ENCODE measurements at places on chromosomes 1 and 21.

DNA sequence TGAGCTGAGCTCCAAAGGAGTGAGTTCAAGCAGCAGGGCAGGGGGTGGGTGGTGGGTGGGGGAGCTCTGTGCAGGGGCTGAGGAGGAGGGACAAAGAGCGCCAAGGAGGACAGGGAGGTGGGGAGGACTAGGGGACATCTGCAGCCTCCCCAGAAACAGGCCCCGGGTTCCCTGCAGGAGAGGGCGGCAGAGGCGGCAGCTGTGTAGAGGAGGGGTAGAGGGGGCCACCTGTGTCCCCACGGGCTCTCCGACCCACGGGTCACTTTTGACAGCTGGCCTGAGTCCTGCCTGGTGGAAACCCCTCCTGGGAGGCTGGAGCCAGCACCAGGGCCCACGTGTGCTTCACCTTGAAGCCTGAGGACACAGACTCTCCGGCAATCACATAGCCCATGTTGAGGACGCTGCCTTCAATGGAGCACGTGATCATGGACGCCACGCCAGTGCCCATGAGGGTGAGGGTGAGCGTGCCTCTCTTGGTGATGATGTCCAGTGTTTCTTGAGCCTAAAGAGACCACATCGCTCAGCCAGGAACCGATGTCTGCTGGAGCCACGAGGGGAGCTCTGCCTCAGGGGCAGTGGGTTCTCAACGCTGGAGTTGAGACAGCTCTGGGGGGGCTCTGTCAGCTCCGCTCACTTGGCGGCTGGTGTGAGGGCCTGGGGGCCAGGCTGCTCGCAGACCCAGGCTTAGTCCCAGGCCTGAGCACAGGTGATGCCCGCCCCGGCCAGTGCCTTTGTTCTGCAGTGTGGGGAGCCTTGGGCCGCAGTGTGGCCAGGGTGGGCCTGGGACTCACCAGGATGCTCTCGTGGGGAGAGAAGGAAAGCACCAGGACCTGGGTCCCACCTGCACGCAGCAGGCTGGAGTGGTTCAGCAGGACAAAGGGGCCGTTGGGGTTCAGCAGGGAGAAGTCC is 6.6 kb upstream of the TMEM52 start:
- DNase-seq = peak; percentile 43

DNA sequence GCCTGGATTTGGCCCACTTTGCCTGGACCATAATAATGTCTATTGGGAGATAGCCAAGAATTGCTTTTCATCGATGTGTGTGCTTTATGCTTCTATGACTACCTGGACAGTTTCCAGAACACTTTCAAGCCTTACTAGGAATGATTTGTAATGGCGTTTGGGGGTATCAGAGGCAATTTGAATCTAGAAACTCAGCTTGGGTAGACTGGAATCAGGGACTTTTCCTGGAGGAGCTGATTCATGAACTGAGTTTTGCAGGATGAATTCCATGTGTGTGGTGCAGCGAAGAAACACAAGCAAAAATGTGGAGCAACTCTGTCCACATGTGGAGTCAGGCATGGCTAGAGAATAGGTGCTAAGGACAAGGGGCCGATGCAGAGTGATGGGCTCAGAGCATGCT is 11.9 kb upstream of the TMEM61 start:
- no peak for DNase-seq

- DNase-seq = peak; percentile 74
Measured at GRCh38 chr1:205504311-205505075, at the start of gene CDK18. Gene CDK18, plus strand, starts transcription at chr1:205504669. Its CDS starts 18,499 bp downstream, at chr1:205523168.

GRCh38 chr1:67053785-67054772 is at the start of gene SLC35D1:
Gene SLC35D1, minus strand, starts transcription at chr1:67054148. Its CDS starts 135 bp downstream, at chr1:67054013.
- peak; percentile 82 for DNase-seq

GRCh38 chr1:54028306-54029251 is 10.6 kb upstream of the LDLRAD1 start:
- no peak for DNase-seq

DNA sequence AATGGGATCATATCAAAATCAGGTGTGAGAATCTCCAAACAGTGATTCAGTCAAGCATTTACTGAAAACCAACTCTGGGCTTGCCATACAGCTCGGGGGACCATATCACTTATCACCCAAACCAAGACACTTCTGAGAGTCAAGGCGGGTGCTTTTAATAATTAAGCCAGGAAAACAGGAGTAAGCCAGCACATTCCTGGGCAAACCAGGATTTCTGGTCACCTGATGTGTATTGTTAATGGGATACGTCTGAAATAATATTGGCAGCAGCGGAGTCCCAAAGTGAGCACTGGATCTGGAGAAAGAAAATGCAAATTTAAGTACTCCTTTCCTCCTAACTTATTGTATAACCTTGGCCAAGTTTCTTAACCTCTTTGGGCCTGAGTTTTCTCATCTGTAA is 17.6 kb downstream of the OSCP1 start:
- no peak for DNase-seq

- DNase-seq = no peak
Measured at GRCh38 chr1:11558276-11558675, 79.3 kb downstream of the DISP3 start.

GRCh38 chr1:31742462-31743212 is 21.5 kb downstream of the ADGRB2 start:
- no peak for DNase-seq

GRCh38 chr1:85504417-85504816 is 39.5 kb upstream of the DDAH1 start:
- DNase-seq = no peak

DNA sequence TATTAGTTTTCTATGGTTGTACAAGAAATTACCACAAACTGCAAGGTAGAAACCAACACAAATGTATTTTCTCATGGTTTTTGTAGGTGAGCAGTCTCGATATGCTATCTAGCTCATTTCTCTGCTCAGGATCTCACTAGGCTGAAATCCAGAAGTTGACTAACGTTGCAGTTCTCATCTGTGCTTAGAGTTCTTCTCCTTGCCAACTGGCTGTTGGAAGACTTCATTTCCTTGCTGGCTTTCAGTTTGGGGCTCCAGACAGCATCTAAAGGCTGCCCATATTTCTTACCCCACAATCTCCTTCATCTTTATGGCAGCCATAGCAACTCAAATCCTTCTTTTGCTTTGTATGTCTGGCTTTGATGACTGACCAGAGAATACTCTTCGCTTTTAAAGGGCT is 362.6 kb upstream of the ADGRL4 start:
- no peak for DNase-seq

- no peak for DNase-seq
Measured at GRCh38 chr1:180851995-180852887, 60.5 kb upstream of the KIAA1614 start.

- no peak for DNase-seq
Measured at GRCh38 chr1:153549741-153550397, 811 bp upstream of the S100A3 start.

GRCh38 chr1:201608635-201609395 is 69.9 kb downstream of the NAV1 start:
- peak; percentile 42 for DNase-seq

- no peak for DNase-seq
Measured at GRCh38 chr1:156474966-156475365, 25.6 kb downstream of the MEF2D start.

GRCh38 chr1:197222025-197222685 is 45.9 kb upstream of the CRB1 start:
- no peak for DNase-seq

- DNase-seq = no peak
Measured at GRCh38 chr1:107690491-107690890, 274.5 kb downstream of the VAV3 start.

DNA sequence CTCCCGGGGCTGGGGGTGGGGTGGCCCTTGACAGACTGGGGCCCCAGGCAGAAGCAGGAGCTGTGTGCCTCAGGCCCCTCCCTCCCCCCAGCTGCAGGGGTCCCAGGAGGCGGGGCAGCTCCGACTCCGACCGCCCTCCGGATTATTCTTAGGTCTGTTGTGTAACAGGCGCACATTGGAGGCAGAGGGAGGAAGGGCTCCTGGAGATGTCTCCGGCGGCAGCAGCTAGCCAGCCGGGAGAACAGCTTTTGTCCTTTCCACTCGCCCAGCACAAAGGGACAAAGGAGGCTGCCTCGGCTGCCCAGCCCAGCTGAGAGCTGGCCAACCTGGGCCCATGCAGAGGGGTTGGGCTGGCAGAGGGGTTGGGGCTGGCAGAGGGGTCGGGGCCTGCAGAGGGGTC is 29.7 kb upstream of the PLCH2 start:
- no peak for DNase-seq

Measured in psoas muscle (tissue), 8 donors.